GM19239 (cell line): ENCODE measurements at places on chromosomes 7 and 10.

DNA sequence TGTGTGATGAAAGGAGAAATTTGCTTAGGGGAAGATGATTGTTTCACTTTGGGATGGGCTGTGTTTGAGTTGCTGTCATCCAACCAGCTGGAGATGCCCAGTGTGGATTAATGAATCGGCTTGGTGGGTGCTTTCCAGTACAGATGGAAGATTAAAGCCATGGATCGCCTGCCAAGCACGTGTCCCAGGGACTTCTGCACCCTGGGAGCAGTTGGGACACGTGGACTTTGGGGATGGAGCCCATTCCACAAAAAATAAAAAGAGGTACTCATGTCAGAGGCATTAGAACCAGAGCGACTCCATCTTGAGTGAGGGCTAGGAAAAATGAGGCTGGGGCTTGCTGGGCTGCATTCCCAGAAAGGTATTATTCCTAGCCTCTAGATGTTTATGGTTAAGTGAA lies 29.3 kb upstream of the PRLHR start:
- no peak for DNase-seq

- DNase-seq = no peak
Observed at GRCh38 chr7:1395211-1396070, 63.8 kb downstream of the MICALL2 start.

- DNase-seq = no peak
Observed at GRCh38 chr10:78178940-78179339, 145.3 kb downstream of the RPS24 start.

GRCh38 chr7:137094-137891 lies 55.1 kb upstream of the FAM20C start:
- no peak for DNase-seq

GRCh38 chr7:110813986-110814385 lies 276.9 kb upstream of the LRRN3 start:
- DNase-seq = no peak

- no peak for DNase-seq
Observed at GRCh38 chr7:13990319-13990983, 985 bp upstream of the ETV1 start.

DNA sequence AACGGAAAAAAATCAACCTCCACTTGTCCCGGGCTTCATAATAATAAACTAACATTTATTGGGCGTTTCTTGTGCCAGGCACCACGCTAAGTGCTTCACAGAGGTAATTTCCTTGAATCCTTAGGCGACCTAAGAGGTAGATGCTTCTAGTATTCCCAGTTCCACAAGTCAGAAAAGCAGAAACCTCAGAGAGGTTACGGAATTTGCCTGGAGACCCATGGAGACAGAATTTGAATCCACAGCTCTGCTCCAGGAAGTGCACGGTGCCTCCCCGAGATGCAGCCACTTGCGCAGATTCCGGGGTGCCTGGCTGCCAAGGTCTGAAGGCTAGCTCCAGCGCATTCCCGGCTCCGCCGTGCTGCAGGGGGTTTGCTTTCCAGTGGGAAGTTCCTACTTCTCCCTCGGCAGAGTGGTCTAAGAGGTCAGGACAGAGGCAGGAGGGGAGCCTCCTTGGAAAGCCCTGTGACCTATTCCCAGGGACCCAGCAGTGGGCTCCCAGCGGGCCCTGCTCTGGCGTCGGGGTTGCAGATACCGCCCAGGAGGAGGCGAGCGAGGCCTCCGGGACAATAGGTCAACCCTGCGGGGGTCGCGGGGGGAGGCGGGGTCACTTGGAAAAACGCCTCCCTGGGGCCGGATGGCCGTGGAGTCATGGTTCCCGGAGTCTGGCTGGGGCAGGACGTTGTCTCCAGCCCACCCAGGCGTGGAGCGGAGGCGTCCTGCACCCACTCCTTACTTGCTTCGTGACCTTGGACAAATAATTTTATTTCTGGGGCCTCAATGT lies 10.1 kb upstream of the NKX2-3 start:
- DNase-seq = no peak

- DNase-seq = peak; percentile 38
Observed at GRCh38 chr7:30164567-30164966, 29.8 kb downstream of the MTURN start.

- DNase-seq = no peak
Observed at GRCh38 chr7:80937336-80937735, 18.5 kb upstream of the SEMA3C start.
